Activated naive CD4-positive, alpha-beta T cell (primary cell): ENCODE measurements at places on chromosomes 1 and 21.

- DNase-seq, result no peak
Measured at GRCh38 chr1:23456226-23456625, 27.8 kb downstream of the ASAP3 start.

DNA sequence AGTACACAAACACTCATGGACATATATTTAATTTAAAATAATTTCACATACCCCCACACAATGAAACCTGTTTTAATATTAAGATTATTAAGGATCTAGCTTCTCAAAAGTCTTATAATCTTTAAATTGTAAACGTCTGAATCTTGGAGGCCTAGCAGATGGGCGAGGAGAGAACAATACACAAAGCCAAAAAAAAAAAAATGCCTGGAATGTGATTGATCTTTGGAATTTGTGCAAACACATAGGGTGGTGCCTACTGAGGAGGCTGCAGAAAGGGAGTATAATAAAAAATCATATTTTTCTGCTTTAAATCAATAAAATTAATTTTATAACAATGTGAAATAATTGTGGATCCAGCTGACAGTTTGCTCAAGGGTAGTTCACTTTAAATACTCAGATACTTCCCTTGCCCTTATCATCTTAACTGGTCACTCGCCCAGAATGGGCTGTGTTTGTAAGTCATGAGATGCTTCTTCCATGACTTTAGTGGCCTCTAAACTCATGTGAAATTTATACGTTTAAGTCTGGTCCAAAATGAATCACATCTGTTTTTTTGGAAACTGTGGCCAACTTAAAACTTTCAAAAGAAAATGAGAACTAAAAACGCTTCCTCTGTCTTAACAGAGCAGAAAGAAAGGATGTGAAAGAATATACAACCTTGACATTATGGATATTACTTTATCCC is 802.8 kb upstream of the CXADR start:
- no peak for DNase-seq

GRCh38 chr1:226310637-226311195 is 1.8 kb upstream of the LIN9 start:
- DNase-seq, result no peak

- no peak for DNase-seq
Measured at GRCh38 chr1:111791776-111792175, 36.1 kb downstream of the DDX20 start.

GRCh38 chr1:154386643-154387352 is 18.3 kb upstream of the IL6R start:
- peak; percentile 29 for DNase-seq

DNA sequence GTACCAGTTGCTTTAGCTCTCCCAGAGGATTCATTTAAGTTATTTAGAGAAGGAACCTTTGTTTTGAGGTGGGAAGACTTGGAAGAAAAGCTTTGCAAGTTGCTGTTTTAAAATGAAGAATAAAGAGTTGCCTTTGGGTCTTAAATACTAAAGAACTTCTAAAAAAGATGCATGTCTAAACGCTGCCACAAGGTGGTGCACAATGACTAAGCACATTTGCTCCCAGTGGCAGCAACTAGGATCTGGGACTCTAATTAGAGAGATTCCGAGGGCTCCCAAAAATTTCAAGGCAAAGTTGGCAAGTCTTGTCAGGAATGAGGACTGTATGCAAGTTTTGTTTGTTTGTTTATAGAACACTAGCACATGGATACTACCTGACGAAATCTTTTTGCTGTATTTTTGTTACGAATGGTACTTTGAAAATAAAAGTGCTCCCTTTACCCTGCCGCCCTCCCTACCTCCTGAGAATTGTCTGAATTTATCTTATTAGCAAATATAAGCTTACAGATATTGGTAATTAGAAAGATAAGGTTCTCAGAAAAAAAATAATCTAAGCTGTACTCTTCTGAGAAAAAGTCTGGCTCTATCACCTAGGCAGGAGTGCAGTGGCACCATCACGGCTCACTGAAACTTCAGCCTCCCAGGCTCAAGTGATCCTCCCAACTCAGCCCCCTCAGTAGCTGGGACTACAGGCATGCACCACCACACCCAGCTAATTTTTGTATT is 121.8 kb downstream of the HFM1 start:
- no peak for DNase-seq
